ENCODE measurements at places on chromosomes 16 and 17.

GRCh38 chr16:2076072-2076865, 28.5 kb downstream of the TSC2 start:
- no peak for DNase-seq

- DNase-seq = peak; percentile 14
Observed at GRCh38 chr16:85717393-85718152, 28.8 kb upstream of the GINS2 start.

GRCh38 chr16:81445143-81445961, 744 bp downstream of the CMIP start:
- no peak for DNase-seq

GRCh38 chr16:3242709-3243108, 7.8 kb upstream of the ZNF200 start:
- no peak for DNase-seq

GRCh38 chr17:6427279-6427781, 7.6 kb downstream of the AIPL1 start:
- no peak for DNase-seq

DNA sequence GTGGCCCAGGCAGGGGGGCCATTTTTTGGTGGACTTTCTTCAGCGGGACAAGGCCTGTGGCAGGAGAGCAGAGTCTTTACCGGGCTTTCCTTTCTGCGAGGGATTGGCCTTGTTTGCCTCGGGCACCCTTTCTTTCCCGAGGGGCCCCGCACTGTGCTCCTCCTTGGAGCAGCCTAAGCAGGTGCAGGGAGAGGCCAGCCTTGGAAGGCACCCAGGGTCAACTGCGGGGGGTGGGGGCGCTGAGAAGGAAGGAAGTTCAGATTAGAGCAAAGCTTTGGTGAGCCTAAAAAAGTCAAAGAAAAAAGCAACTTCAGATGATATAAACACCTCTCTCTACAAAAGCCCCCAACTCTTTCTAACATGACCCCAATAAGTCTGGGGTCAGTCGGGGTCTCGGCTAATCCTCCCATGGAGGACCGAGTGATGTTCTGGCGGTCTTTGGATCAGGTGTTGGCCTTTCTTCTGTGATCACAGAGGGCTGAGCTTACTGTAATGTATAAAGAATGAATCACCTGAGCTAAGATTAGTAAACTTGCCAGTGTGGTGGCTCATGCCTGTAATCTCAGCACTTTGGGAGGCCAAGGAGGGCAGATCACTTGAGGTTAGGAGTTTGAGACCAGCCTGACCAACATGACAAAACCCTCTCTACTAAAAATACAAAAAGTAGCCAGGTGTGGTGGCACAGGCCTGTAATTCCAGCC, 63.0 kb downstream of the PGS1 start:
- DNase-seq = no peak

GRCh38 chr16:19583665-19584300, 28.3 kb downstream of the VPS35L start:
- DNase-seq = no peak

DNA sequence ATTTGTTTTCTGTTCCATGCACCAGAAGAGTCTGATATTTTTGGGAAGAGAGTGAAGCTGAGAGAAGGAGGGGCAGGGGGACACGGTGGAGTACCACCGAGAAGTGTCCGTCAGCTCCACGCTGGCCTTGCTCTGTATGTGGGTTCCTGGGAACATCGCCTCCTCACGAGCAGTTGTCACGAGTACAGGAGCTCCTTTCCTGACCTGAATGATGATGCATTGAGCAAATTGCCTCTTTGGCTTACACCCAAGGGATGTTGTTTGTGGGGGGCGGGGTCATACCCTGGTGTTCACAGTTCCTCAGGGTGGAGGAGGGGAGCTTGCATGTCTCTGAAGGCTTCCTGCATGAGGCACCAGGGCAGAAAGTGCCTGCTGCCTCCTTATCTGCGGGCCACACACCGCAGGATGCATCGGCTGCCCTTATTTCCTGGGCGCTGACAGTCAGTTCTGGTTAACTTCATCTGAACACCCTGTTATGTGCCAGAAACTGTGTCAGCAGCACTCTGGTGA, 36.2 kb downstream of the RGS9 start:
- peak; percentile 10 for DNase-seq

- DNase-seq = no peak
Observed at GRCh38 chr16:89161763-89162713, 9.5 kb upstream of the CDH15 start.

- DNase-seq = no peak
Observed at GRCh38 chr16:87552772-87553573, 49.3 kb upstream of the JPH3 start.

GRCh38 chr17:46027048-46027975, 28.3 kb downstream of the STH start:
- no peak for DNase-seq

GRCh38 chr16:5006348-5007193, 27.2 kb downstream of the NAGPA start:
- DNase-seq = no peak

DNA sequence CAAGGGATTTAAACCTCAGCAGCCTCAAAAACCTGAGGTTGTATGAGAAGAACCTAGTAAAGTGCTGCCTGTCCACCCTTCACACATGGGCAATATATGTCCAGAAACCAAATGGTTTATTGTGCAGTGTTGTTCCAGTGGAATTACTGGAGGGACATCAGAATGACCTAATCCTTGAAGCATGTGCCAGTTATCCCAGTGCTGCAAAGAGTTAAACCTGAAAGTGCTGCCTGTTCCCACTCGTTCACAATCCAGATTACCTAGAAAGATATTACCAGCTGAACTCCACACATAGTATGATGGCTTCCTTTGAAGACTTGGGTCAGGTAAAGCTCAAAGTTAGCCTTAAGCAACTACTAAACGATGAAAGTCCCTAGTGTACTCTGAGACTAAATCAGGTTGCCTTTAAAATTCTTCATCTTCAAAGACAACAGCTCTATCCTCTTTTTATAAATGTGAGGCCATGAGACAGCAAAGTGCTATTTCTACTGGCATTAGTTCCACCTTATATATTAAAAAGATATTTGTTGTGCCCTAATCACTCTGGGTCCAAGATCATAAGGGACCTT, 133.1 kb downstream of the SNX11 start:
- DNase-seq = no peak

- no peak for DNase-seq
Observed at GRCh38 chr16:6483469-6484033, 849.1 kb upstream of the RBFOX1 start.

DNA sequence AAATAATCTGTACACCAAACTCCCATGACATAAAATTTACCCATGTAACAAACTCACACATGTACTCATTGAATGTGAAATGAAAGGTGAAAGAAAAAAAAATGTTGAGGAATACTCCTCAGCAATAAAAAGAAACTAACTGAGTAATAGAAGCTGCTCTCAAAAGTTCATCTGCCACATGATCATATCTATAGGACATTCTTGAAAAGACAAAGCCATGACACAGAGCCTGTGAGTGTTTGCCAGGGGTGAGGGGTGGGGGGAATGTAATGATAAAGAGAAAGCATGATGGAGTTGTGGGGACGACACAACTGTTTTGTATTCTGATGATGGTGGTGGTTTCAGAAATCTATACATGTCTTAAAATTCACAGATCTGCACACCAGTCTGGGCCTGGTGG, 52.2 kb upstream of the TMC5 start:
- DNase-seq = no peak

- peak; percentile 4 for DNase-seq
Observed at GRCh38 chr16:25838724-25839186, 147.0 kb downstream of the HS3ST4 start.

DNA sequence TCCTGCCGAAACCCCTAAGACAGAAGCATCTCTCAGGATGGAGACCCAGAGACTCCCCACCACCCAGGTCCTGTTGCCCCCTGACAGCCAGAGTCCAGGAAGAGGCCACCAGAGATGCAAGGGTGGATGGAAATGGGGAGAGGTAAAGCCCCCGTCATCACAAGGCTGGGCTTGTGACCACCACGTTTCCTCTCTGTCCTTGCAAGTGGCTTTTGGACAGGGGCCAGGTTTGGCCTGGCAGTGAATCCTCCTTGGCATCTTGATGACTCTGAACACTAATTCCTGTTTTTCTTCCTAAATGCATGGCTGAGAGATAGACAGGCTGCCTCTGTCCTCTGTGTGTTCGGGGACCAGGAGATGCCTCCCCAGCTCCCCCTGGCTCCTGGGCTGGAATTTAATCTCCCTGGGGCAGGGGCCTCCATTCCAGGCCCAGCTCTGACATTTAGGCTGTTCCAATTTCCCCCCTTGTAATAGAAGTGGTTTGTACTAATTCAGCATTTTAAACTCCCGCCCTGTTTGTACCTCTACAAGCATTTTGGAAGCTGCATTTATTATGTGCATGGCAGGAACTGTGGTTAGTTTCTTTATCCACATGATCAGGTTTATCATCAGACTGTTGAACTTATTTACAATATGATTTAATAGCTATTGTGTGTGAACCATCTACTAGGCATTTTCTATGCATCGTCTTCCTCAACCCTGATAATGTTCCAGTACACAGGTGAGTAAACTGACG, 116.1 kb upstream of the IRX6 start:
- DNase-seq = no peak

DNA sequence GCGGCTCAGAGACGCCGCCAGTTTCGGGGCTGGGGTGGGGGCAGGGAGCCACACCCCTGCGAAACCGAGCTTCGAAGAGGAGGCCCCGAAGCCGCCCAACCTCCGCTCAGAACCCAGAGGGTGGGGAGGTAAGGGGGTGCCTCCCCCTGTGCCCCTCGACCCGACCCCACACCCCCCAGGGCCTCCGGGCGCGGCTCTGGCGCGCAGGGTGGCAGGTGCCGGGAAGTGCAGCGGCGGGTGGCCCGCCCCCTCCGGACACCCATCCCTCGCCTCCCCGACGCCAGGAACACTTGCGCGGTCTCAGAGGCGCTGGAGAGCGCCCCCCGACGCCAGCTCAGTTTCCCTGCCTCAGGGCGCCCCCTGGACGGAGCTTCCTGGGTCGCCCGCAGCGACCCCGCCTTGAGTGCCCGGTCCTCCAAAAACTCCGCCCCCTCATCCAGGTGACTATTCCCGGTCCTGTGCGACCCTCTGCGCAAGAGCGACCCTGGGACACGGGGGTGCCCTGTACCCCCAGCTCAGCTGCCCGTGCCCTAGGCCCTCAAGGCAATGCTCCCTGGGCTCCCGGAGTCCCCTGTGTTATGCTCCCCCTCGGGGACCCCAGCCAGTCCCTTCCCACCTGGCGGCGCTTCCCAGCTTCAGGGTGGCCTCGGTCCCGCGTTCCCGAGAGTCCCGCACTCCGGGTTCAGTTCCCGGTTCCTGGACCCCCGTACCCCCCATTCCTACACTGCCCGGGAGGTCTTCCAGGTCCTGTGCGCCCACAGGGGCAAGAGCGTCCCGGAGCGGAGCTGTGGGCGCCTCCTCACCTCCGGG, 562 bp downstream of the PPL start:
- DNase-seq = no peak

DNA sequence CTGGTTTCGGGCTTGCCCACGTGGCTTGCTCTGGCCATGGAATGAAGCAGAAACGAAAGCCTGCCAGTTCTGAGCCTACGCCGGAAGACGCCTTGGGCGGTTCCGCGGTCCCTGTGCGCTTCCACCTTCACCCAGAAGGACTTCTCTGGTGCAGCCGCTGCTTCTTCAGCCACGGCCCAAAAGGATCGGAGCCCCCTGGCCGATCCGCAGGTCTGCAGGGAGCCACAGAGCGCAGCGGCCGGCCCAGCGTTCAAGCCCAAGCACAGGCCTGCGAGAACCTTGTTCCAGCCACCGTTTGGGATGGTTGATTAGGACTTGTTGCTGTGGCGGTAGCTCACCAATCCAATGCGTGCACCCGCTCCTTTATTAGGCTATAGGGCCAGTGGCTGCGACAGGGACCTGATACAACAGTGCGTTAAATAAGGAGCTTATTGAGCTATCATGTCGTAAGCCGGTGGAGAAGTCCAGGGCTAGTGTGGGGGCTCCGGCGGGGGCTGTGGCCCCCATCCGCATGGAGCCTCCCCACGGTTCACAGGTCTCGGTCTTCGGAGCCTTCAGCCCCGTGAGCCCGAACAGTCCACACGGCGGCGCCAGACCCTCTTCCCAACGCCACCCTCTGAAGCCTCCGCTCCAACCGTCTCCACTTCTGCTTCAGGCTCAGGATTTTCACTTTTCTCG, 10.2 kb upstream of the MPP2 start:
- no peak for DNase-seq

- DNase-seq = no peak
Observed at GRCh38 chr17:16243801-16244567, 27.0 kb downstream of the PIGL start.

GRCh38 chr16:86195863-86196630, 297.1 kb downstream of the IRF8 start:
- no peak for DNase-seq
